ENCODE measurements at places on chromosomes 13 and 19. TPM values are rescaled to one million over a fixed set of nuclear protein-coding genes. Genes with fewer than 3 reads are reported as not detected.

The CHAMP1 gene
- total RNA-seq = 16.4 TPM

The C1QTNF9B gene
- total RNA-seq = 0.93 TPM

The CAPN12 gene
- total RNA-seq = 1.9 TPM

DNA sequence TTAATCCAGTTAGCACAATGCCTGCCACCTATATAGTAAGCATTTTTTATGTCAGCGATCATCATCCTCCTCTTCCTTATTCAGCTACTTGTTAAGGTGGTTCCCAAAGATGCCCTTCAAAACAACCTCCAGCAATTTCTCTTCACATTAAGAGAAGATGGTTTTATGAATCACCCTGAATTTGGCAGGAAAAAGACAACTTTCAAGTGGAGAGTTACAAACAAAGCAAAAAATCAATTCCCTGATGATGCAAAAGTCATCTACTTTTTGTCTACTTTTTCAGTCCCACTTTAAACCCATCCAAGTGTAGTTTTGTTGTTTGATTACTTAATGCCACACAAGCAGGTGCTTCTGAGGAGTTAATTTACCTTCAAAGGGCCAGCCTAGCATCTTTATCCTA, 139.1 kb upstream of the SERP2 start:
- no peaks in the 10 kb centered on the region for H3K36me3 ChIP-seq
- H3K4me3 ChIP-seq = no peak overlapping the region
- H3K27ac ChIP-seq = no peak overlapping the region
- no peak for DNase-seq
- H3K4me1 ChIP-seq = peaks cover 6% of the 10 kb centered on the region

DNA sequence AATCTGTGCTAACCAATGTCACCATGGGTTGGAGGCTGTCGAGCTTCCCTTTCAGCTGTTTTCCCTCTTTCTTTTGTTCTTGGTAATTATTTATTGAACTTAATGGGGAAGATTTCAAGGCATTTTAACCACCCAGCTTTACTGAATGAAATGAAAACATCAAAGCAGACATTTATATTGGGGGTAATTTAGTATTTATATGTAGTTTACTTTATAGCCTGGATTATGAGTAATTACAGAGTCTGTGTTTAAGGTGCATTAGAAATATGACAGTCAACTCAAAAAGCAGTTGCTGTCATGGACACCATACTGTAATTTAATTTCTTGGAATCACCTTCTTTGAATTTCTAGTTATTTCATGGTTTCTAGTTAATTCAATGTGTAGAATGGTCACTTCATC, 42.0 kb downstream of the TNFRSF19 start:
- H3K4me1 ChIP-seq = peaks cover 2% of the 10 kb centered on the region
- no peak for DNase-seq
- H3K27me3 ChIP-seq = no peaks in the 10 kb centered on the region
- H3K4me3 ChIP-seq = no peak overlapping the region
- H3K27ac ChIP-seq = no peak overlapping the region
- H3K36me3 ChIP-seq = no peaks in the 10 kb centered on the region

GRCh38 chr19:19409631-19410030, 4.2 kb downstream of the GATAD2A start:
- DNase-seq = no peak
- H3K27ac ChIP-seq = no peak overlapping the region
- no peaks in the 10 kb centered on the region for H3K27me3 ChIP-seq
- H3K36me3 ChIP-seq = no peaks in the 10 kb centered on the region
- no peak overlapping the region for H3K4me3 ChIP-seq

- DNase-seq = no peak
- H3K36me3 ChIP-seq = no peaks in the 10 kb centered on the region
- no peaks in the 10 kb centered on the region for H3K27me3 ChIP-seq
- H3K4me3 ChIP-seq = no peak overlapping the region
These were observed 37.6 kb upstream of the MAB21L1 start for GRCh38 chr13:35514061-35514477.

- H3K4me1 ChIP-seq = no peaks in the 10 kb centered on the region
- no peak overlapping the region for H3K4me3 ChIP-seq
- no peak overlapping the region for H3K27ac ChIP-seq
- no peaks in the 10 kb centered on the region for H3K36me3 ChIP-seq
- no peaks in the 10 kb centered on the region for H3K27me3 ChIP-seq
- DNase-seq = no peak
These were observed 67.7 kb downstream of the KCTD15 start for GRCh38 chr19:33864311-33864850.
